Chondrocyte (in vitro differentiated cells): ENCODE measurements at places on chromosomes 2 and 18. TPM values are rescaled to one million over a fixed set of nuclear protein-coding genes. Genes with fewer than 3 reads are reported as not detected.

DNA sequence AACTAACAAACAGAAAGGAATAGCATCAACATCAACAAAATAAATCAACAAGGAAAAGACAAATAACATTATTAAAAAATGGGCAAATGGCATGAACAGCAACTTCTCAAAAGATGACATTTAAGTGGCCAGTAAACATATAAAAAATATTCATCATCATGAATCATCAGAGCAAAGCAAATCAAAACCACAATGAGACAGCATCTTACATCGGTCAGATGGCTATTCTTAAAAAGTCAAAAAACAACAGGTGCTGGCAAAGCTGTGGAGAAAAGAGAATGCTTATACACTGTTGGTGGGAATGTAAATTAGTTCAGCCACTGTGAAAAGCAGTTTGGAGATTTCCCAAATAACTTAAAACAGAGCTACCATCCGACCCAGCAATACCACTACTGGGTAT lies 327.1 kb downstream of the CMPK2 start:
- DNase-seq: no peak
- H3K4me3 ChIP-seq: no peak overlapping the region
- H3K4me1 ChIP-seq: no peaks in the 10 kb centered on the region
- peaks cover 4% of the 10 kb centered on the region for H3K27me3 ChIP-seq
- no peak overlapping the region for H3K27ac ChIP-seq
- no peaks in the 10 kb centered on the region for H3K36me3 ChIP-seq

DNA sequence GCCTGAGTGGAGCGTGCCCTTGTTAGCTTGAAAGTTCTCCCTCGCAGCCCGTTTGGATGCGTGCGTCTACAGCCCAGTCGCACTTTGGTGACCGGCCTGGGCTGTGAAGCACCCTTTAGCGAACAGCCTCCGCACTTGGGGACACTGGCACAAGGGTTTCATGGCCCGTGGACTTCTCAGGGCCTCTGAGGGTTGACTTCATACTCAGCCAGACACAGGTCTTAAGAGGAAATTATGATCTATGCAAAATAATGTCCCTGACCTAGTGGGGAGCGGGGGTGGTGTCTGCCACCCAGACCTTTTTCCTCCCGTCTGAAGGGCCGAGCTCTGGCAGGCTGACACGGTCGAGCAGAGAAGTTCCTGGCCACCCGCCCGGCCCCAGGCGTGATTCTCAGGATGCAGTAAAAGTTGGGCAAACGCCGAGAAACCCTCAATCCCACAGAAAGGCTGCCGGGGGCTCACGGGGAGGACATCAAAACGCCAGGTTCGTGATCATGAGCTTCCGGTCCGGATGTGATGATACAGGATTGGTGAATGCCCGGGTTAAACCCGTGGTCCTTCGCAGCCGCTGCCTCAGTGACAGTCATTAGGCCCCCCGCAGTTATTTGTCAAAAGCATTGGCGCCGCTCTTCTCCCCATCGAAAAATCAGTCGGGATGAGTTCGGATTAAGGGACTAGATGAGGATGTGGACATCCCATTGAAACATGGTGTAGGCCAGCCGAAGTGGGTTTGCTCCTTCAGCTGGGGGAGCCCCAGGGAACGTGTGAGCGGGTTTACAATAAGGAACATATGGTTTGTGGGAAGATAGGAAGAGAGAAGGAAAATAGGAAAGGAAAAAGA lies 3.6 kb upstream of the PAX3 start:
- H3K27ac ChIP-seq: no peak overlapping the region
- peaks cover 87% of the 10 kb centered on the region for H3K27me3 ChIP-seq
- H3K4me1 ChIP-seq: peaks cover 38% of the 10 kb centered on the region
- H3K4me3 ChIP-seq: no peak overlapping the region
- H3K36me3 ChIP-seq: peaks cover 11% of the 10 kb centered on the region

GRCh38 chr2:222074674-222075073 lies 224.1 kb downstream of the PAX3 start:
- H3K36me3 ChIP-seq: no peaks in the 10 kb centered on the region
- no peaks in the 10 kb centered on the region for H3K4me1 ChIP-seq
- no peak overlapping the region for H3K4me3 ChIP-seq
- peaks cover 10% of the 10 kb centered on the region for H3K27me3 ChIP-seq
- no peak overlapping the region for H3K27ac ChIP-seq
- DNase-seq: no peak

DNA sequence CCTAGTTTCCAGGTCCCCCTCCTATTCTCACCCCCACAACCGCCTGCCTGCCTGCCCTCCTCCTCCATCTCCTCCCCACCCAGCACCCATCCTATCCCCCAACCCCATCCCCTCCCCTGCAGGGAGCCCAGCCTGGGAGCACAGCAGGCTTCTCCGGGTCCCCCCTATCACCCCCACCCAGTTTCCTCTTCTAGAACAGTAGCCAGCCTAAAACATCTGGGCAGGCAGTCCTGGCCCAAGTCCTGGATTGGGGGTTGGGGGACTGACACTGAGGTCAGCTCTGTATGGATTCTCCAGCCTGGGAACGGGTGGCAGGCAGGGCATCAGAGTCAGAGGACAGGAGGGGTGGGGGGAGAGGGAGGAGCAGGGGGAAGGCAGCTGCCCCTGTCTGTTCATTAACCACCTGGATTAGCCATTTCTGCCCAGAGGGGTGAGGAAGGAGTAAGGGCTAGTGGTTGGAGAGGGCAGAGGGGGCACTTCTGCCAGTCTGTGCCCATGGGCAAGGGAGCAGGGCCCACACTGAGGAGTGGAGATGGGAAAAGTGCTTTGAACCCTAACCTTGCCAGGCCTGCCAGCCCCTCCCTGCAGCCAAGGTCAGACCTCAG lies 60.0 kb downstream of the TNS1 start:
- H3K4me1 ChIP-seq: peaks cover 73% of the 10 kb centered on the region
- peak; percentile 54 for DNase-seq
- H3K4me3 ChIP-seq: peak overlapping the region; percentile 92

GRCh38 chr2:183383854-183384253 lies 259.6 kb downstream of the NUP35 start:
- H3K27ac ChIP-seq: no peak overlapping the region
- no peak overlapping the region for H3K4me3 ChIP-seq
- peaks cover 2% of the 10 kb centered on the region for H3K36me3 ChIP-seq
- peaks cover 4% of the 10 kb centered on the region for H3K27me3 ChIP-seq
- DNase-seq: no peak
- H3K4me1 ChIP-seq: no peaks in the 10 kb centered on the region

- H3K27me3 ChIP-seq: peaks cover 2% of the 10 kb centered on the region
- H3K27ac ChIP-seq: peak overlapping the region; percentile 63
- DNase-seq: no peak
- H3K4me3 ChIP-seq: peak overlapping the region; percentile 84
These were observed 1.0 kb downstream of the AGAP1 start for GRCh38 chr2:235494716-235495372.

- DNase-seq: no peak
- H3K4me1 ChIP-seq: no peaks in the 10 kb centered on the region
- H3K27me3 ChIP-seq: no peaks in the 10 kb centered on the region
- no peak overlapping the region for H3K4me3 ChIP-seq
These were observed 92.7 kb downstream of the MRO start for GRCh38 chr18:50726960-50727589.

- no peak overlapping the region for H3K4me3 ChIP-seq
- H3K4me1 ChIP-seq: no peaks in the 10 kb centered on the region
These were observed 35.1 kb upstream of the SLC14A2 start for GRCh38 chr18:45580127-45580526.

DNA sequence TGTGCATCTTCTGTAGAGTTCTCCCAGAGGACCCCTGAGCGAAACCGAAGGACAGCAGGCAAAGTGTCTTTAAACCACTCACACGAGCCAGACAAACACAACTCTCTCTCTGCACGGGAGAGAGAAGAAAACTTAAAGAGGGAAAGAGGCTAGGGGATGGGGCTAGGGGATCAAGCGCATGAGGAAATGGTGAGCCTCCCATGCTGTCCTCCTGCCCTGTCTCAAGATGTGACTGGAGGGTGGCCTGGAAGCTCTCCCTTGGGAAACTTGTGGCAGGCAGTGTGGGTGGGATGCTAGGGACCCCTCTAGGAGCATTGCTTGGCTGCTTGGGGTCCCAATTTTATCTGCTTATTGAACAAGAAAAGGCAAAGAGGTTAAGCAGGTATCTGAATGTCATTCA lies 44.5 kb downstream of the CYP26B1 start:
- H3K4me1 ChIP-seq: peaks cover 3% of the 10 kb centered on the region
- peaks cover 11% of the 10 kb centered on the region for H3K27me3 ChIP-seq
- no peak overlapping the region for H3K27ac ChIP-seq
- H3K4me3 ChIP-seq: no peak overlapping the region

GRCh38 chr2:150978053-150978452 lies 283.6 kb downstream of the RBM43 start:
- no peak for DNase-seq
- no peaks in the 10 kb centered on the region for H3K36me3 ChIP-seq
- H3K27me3 ChIP-seq: no peaks in the 10 kb centered on the region
- peaks cover 5% of the 10 kb centered on the region for H3K4me1 ChIP-seq

DNA sequence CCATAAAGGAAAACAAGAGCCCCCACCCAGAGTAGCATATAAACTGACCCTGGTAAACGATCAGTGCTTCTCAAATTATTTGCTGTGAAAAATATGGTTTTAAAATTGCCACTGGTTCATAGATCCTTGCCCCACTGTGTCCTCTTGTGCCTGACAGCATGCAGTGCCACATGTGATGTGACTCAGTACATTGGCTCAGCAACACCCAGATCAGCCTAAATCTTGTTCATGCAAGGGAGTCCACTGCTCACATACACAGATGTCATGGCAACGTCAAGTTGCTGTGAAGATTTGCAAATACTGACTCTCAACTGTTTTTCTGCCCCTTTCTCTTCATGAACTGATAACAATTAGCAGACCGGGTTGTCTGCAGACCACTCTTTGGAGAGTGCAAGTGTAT lies 91.0 kb downstream of the TMEM182 start:
- H3K4me1 ChIP-seq: peaks cover 6% of the 10 kb centered on the region
- H3K27me3 ChIP-seq: peaks cover 12% of the 10 kb centered on the region
- H3K27ac ChIP-seq: no peak overlapping the region
- no peak for DNase-seq

- DNase-seq: no peak
- H3K4me3 ChIP-seq: no peak overlapping the region
- no peaks in the 10 kb centered on the region for H3K36me3 ChIP-seq
- no peak overlapping the region for H3K27ac ChIP-seq
- no peaks in the 10 kb centered on the region for H3K27me3 ChIP-seq
These were observed 110.9 kb downstream of the SS18 start for GRCh38 chr18:25979369-25980040.

DNA sequence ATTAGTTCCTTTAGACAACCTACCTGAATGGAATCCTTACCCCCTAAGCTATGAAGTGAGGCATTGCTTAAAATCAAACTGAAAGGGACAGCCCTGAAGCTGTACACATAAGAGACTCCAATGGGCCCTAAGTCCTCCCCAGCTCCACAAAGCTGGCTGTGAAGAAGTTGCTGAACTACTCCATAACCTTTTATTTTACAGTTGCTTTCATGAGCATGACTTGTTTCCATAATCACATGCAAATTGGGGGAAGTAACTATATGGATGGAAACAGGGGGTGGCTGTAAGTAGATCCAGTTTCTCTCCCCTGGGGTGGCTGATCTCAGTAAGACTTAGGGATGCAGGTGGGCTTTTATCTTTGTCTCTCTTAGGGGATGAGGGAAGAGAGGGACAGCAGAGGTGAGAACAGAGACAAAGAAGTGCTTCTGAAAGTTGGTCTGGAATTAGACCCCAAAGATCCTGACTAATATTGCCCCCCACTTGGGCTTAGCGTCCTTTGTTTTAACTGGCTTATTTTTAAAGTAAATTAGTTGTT lies 5.5 kb downstream of the FZD5 start:
- peaks cover 2% of the 10 kb centered on the region for H3K36me3 ChIP-seq
- no peak overlapping the region for H3K27ac ChIP-seq
- H3K4me3 ChIP-seq: no peak overlapping the region
- no peak for DNase-seq
- peaks cover 25% of the 10 kb centered on the region for H3K4me1 ChIP-seq

GRCh38 chr18:35123811-35124210 lies 82.6 kb downstream of the MAPRE2 start:
- H3K36me3 ChIP-seq: peaks cover 5% of the 10 kb centered on the region
- DNase-seq: no peak
- no peak overlapping the region for H3K4me3 ChIP-seq
- no peak overlapping the region for H3K27ac ChIP-seq
- peaks cover 11% of the 10 kb centered on the region for H3K4me1 ChIP-seq

- H3K36me3 ChIP-seq: no peaks in the 10 kb centered on the region
- no peak for DNase-seq
- no peak overlapping the region for H3K4me3 ChIP-seq
- H3K4me1 ChIP-seq: peaks cover 15% of the 10 kb centered on the region
- no peaks in the 10 kb centered on the region for H3K27me3 ChIP-seq
- no peak overlapping the region for H3K27ac ChIP-seq
These were observed 172.3 kb downstream of the ASXL3 start for GRCh38 chr18:33750366-33750765.

GRCh38 chr18:23059541-23060465 lies 75.5 kb upstream of the CABLES1 start:
- no peak for DNase-seq
- H3K4me1 ChIP-seq: peaks cover 28% of the 10 kb centered on the region
- H3K36me3 ChIP-seq: peaks cover 2% of the 10 kb centered on the region
- H3K4me3 ChIP-seq: no peak overlapping the region

DNA sequence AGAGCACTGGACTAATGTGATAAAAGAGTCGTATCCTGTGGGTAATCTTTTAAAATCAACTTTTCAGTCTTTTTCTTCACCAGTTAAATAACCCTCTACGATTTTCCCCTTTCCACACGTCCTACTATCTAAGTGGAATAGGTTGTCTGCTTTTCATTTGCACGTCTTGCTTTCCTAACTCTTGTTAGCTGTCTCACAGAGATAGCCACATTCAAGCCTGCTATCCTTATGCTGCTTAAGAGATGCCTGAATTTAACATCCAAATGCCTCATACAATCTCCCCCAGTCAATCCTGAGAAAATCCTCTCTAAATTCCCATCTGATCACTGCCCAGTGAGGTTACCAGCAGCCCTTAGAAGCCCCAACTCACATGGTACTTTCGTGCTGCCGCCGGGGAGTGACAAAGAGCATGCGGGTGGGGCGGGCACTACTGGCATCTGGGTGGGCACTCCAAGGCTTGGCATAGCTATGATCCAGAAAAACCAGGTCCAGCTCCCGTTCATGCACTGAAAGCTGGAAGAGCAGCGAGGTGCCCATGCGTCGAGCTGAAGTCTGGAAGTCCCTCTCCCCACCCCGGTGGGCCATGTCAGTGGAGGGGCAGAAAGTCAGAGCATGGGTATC lies 1.5 kb downstream of the KANSL3 start:
- H3K27ac ChIP-seq: peak overlapping the region; percentile 0
- H3K27me3 ChIP-seq: no peaks in the 10 kb centered on the region
- H3K4me1 ChIP-seq: peaks cover 39% of the 10 kb centered on the region
- DNase-seq: no peak
- H3K4me3 ChIP-seq: peak overlapping the region; percentile 92

DNA sequence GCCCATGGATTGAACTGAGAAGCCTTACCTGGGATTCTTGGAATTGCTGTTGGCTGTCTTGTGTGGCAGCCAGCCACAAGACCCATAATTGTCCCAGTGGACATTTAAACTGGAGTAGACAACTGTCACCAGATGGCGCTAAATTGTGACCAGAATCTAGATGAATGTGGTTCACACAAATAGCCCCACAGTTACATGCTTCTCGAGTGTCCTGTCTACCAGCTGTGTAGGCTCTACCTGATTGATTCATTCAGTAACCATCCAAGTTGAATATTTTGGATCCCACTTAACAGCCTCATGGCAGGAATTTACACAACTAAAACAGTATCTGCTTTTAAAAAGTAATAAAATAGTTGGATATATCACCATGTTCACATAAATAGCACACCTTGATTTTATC lies 73.2 kb downstream of the MAP4K4 start:
- peaks cover 79% of the 10 kb centered on the region for H3K4me1 ChIP-seq
- H3K36me3 ChIP-seq: no peaks in the 10 kb centered on the region
- H3K27me3 ChIP-seq: no peaks in the 10 kb centered on the region
- peak overlapping the region; percentile 59 for H3K27ac ChIP-seq

KRTCAP3 gene
- 1.1 to 3.6 TPM (median 1.4 TPM) in 3 replicates for total RNA-seq

GPR35 gene
- total RNA-seq: 1.9 to 2.9 TPM (median 2.8 TPM) in 3 replicates

RNF144A gene
- total RNA-seq: 7.2 to 10.9 TPM (median 9.5 TPM) in 3 replicates

TEX44 gene
- total RNA-seq: not detected in 3 replicates

TRPM8 gene
- 0.15 TPM in 1 of 3 replicates, not detected in the others for total RNA-seq
